ENCODE measurements at places on chromosomes 11 and 22. TPM values are rescaled to one million over a fixed set of nuclear protein-coding genes. Genes with fewer than 3 reads are reported as not detected.

KCNK7 gene
- total RNA-seq, result 0.95 TPM

- no peak for DNase-seq
Measured at GRCh38 chr11:93935826-93936225, 85.3 kb upstream of the HEPHL1 start.

- no peak for DNase-seq
Measured at GRCh38 chr22:28899199-28899853, 16.0 kb downstream of the ZNRF3 start.

IL18 gene
- 12.7 TPM for total RNA-seq

BAIAP2L2 gene
- total RNA-seq, result 2.5 TPM
